ENCODE measurements at places on chromosomes 11 and 22.

DNA sequence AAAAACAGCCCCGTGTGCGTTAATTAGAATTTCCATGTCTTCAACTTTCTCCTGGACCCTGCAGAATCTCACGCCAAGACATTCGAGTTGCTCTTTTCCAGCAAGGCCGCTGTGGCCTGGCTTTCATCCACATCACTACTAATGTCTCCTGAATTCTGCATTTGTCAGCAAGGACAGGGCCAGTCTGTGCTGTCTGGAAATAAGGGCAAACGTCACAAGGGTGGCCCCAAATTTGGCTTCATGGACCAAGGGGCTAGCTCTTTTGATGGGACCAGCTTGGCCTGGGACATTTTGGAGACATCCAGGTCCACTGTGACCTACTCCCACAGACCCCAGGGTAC is 33.4 kb downstream of the KCNQ1OT1 start:
- no peak for DNase-seq

- no peak for DNase-seq
These were observed 29.1 kb upstream of the DLAT start for GRCh38 chr11:111996129-111996528.

- DNase-seq: no peak
These were observed 10.0 kb downstream of the RHBDD3 start for GRCh38 chr22:29257751-29258181.

DNA sequence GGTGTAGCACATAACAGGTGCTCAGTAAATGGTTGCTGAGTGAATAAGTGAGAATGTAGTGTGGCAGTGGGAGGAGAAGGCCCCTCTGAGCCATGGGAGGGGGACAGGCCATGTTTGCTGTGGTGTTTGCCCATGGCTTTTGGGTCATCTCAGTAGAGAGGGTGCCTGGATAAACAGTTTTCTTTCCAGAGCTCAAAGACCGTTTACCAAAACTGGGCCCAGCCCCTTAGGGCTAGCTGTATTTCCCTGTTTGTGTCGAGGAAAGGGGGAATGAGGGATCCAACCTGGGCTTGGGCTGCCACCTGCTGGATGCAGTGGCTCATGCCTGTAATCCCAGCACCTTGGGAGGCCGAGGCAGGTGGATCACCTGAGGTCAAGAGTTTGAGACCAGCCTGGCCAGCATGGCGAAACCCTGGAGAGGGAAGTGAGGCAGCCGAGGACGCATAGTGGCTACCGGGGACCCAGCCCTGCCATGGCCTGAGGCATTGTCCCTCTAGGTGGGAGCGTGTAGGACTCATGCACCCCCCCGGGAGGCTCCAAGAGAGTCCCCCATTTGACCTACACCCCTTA is 8.7 kb upstream of the LTO1 start:
- no peak for DNase-seq

DNA sequence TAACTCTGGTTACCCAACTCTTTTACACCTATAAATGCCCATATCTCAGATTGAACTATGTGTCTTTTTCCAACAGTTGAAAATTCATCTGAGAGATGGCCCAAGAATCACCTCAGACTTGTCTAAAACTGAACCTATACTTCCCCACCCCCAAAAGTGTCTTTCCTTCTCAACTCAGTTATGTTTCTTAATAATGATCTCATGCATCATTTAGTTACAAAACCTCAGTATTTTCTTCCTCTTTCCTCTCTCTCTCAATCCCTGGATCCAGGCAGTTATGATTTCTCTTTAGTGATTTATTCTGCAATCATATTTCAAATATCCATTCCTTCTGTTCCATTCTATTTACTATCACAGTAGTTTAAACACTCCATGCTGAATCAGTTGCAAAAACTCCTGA is 32.3 kb upstream of the ADSL start:
- no peak for DNase-seq

DNA sequence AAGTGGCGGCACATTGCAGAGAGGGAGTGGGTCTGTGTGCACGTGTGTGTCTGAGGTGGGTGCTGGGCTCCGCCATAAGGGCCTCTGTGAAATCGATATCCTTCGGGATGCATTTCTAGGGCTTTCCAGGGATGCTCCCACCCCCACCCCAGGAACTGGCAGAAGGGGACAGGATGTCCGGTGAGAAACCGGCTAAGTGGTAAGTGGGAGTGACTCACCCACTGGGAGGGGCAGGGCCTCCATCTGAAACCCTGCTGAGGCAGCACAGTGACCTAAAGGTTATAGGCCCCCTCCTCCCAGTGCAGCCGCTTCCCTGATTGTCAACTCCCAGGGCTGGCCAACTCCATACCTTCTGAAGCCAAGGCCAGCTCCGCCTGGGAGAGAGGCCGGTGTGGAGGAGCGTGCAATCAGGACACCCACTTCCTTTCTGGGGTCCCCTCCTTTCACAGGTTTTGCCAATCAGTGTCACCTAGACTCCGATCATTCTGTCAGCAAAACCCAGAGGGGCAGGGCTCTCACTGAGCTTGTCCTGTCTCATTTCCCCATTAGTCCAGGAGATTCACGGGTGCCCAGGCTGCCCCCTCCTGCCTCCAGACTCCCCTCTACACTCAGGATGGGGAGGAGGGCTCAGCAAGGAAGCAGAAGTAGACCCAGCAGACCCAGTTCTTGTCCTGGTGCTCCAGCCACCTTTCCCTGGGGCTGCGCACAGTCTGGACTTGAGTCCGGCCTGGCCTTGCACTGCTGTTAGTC is 44.5 kb downstream of the NECTIN1 start:
- DNase-seq: peak; percentile 5

All from activated CD4-positive, alpha-beta T cell treated with anti-CD3 and anti-CD28 coated beads, Interleukin-2, amount 50 U/mL, for 16 hours (primary cell).